Uterine smooth muscle cell (primary cell): ENCODE measurements at places on chromosomes 6 and 20. TPM values are rescaled to one million over a fixed set of nuclear protein-coding genes. Genes with fewer than 3 reads are reported as not detected.

Gene MAP3K5
- 24.2 and 33.6 TPM in 2 replicates for total RNA-seq

Gene SSR1
- total RNA-seq: 90.4 and 148 TPM in 2 replicates

Gene CPXM1
- total RNA-seq: 3.5 and 4.8 TPM in 2 replicates

Gene BPI
- total RNA-seq: 0.12 TPM in 1 of 2 replicates, not detected in the other

Gene TNXB
- 5.9 and 6.7 TPM in 2 replicates for total RNA-seq

Gene NOX3
- total RNA-seq: not detected in 2 replicates

Gene PLA2G7
- total RNA-seq: not detected in 2 replicates

Gene ARFGAP1
- total RNA-seq: 97.7 and 106 TPM in 2 replicates

Gene MYCT1
- total RNA-seq: under 0.01 and 0.11 TPM in 2 replicates

Gene PRL
- total RNA-seq: not detected in 2 replicates

Gene CCM2L
- under 0.01 TPM in 1 of 2 replicates, not detected in the other for total RNA-seq

Gene CHD6
- total RNA-seq: 23.7 and 29.6 TPM in 2 replicates

Gene LINC00237
- not detected in 2 replicates for total RNA-seq

Gene EYS
- 0.11 TPM in 1 of 2 replicates, not detected in the other for total RNA-seq

Gene GHRH
- not detected in 2 replicates for total RNA-seq

Gene CGA
- 0.77 TPM in 1 of 2 replicates, not detected in the other for total RNA-seq

Gene IGF2R
- total RNA-seq: 172 and 278 TPM in 2 replicates

Gene RPS21
- 759 and 996 TPM in 2 replicates for total RNA-seq

Gene PNPLA1
- not detected in 2 replicates for total RNA-seq

Gene TMEM170B
- 1.7 and 4.4 TPM in 2 replicates for total RNA-seq

Gene AP5S1
- 16.7 and 23.1 TPM in 2 replicates for total RNA-seq

Gene PDYN
- total RNA-seq: not detected in 2 replicates

Gene RIPOR2
- 5.5 and 8.7 TPM in 2 replicates for total RNA-seq

Gene LY6G5B
- 3.0 and 3.4 TPM in 2 replicates for total RNA-seq

Gene PRSS16
- 0.11 and 0.50 TPM in 2 replicates for total RNA-seq

Gene GGTLC1
- total RNA-seq: not detected in 2 replicates

Gene SAPCD1
- total RNA-seq: 1.00 and 1.2 TPM in 2 replicates

Gene ZFP57
- total RNA-seq: 0.11 TPM in 1 of 2 replicates, not detected in the other

Gene MTFR2
- total RNA-seq: 1.6 and 8.1 TPM in 2 replicates

Gene ANGPT4
- total RNA-seq: not detected in 2 replicates

Gene NT5E
- total RNA-seq: 524 and 527 TPM in 2 replicates

Gene TMEM30A
- total RNA-seq: 202 and 217 TPM in 2 replicates

Gene B3GAT2
- under 0.01 TPM in 2 replicates for total RNA-seq

Gene TREML2
- not detected in 2 replicates for total RNA-seq

Gene ADGB
- total RNA-seq: not detected in 2 replicates

Gene CAGE1
- total RNA-seq: under 0.01 and 0.11 TPM in 2 replicates

Gene PRELID3B
- total RNA-seq: 99.4 and 108 TPM in 2 replicates

Gene EFCAB8
- under 0.01 TPM in 1 of 2 replicates, not detected in the other for total RNA-seq
